Dermis lymphatic vessel endothelial cell (primary cell): ENCODE measurements at places on chromosomes 13 and 19. TPM values are rescaled to one million over a fixed set of nuclear protein-coding genes. Genes with fewer than 3 reads are reported as not detected.

Gene EDNRB
- total RNA-seq: 161 and 613 TPM in 2 replicates

Gene RNU6-9
- total RNA-seq: not detected in 2 replicates

Gene PCDH8
- under 0.01 TPM in 1 of 2 replicates, not detected in the other for total RNA-seq

Gene BRME1
- 0.09 and 0.22 TPM in 2 replicates for total RNA-seq

Gene ENOX1
- 0.22 and 0.52 TPM in 2 replicates for total RNA-seq

Gene TPTE2
- not detected in 2 replicates for total RNA-seq

Gene SAFB2
- 24.6 and 30.2 TPM in 2 replicates for total RNA-seq

Gene MAB21L1
- under 0.01 TPM in 1 of 2 replicates, not detected in the other for total RNA-seq

Gene SYT3
- not detected in 2 replicates for total RNA-seq

Gene MCEMP1
- total RNA-seq: not detected in 2 replicates

Gene B3GLCT
- total RNA-seq: 27.7 and 35.7 TPM in 2 replicates

Gene KEAP1
- 78.4 and 78.9 TPM in 2 replicates for total RNA-seq

Gene GIPC3
- 1.1 and 1.2 TPM in 2 replicates for total RNA-seq

Gene PCDH9
- total RNA-seq: 1.2 and 2.0 TPM in 2 replicates

Gene THSD8
- not detected in 2 replicates for total RNA-seq

Gene NKPD1
- total RNA-seq: 0.11 and 0.17 TPM in 2 replicates

Gene RFPL4AL1
- total RNA-seq: not detected in 2 replicates

Gene CYP4F8
- total RNA-seq: not detected in 2 replicates

Gene NMRK2
- total RNA-seq: not detected in 2 replicates

Gene ODAD3
- under 0.01 and 0.09 TPM in 2 replicates for total RNA-seq

Gene PRR22
- total RNA-seq: 0.26 and 0.33 TPM in 2 replicates

Gene COMP
- under 0.01 TPM in 1 of 2 replicates, not detected in the other for total RNA-seq

Gene KPTN
- 2.7 and 3.4 TPM in 2 replicates for total RNA-seq

Gene HMG20B
- total RNA-seq: 65.3 and 66.2 TPM in 2 replicates

Gene CYP2A13
- total RNA-seq: not detected in 2 replicates

Gene SIGLEC10
- total RNA-seq: not detected in 2 replicates

Gene RNF17
- under 0.01 TPM in 1 of 2 replicates, not detected in the other for total RNA-seq

Gene SHFL
- total RNA-seq: 17.7 and 24.2 TPM in 2 replicates

Gene SAE1
- 118 and 142 TPM in 2 replicates for total RNA-seq

Gene DLL3
- total RNA-seq: 0.09 and 0.11 TPM in 2 replicates

Gene CEACAM7
- total RNA-seq: 0.33 and 1.9 TPM in 2 replicates

Gene KCNJ14
- total RNA-seq: 0.11 and 0.26 TPM in 2 replicates

Gene LSR
- 0.34 and 3.5 TPM in 2 replicates for total RNA-seq

Gene FPR1
- not detected in 2 replicates for total RNA-seq

Gene CERS1
- 1.8 and 2.2 TPM in 2 replicates for total RNA-seq

Gene LGALS14
- total RNA-seq: not detected in 2 replicates

Gene PCDH17
- 1.4 and 4.0 TPM in 2 replicates for total RNA-seq

Gene HRC
- total RNA-seq: under 0.01 TPM in 1 of 2 replicates, not detected in the other

Gene ZC3H4
- 7.7 and 9.1 TPM in 2 replicates for total RNA-seq

Gene ZNF90
- total RNA-seq: 0.26 and 0.33 TPM in 2 replicates
